ENCODE measurements at places on chromosomes 1 and 21. TPM values are rescaled to one million over a fixed set of nuclear protein-coding genes. Genes with fewer than 3 reads are reported as not detected.

RGS4 gene
- total RNA-seq = 8.5 TPM

OR6K2 gene
- not detected for total RNA-seq

DNA sequence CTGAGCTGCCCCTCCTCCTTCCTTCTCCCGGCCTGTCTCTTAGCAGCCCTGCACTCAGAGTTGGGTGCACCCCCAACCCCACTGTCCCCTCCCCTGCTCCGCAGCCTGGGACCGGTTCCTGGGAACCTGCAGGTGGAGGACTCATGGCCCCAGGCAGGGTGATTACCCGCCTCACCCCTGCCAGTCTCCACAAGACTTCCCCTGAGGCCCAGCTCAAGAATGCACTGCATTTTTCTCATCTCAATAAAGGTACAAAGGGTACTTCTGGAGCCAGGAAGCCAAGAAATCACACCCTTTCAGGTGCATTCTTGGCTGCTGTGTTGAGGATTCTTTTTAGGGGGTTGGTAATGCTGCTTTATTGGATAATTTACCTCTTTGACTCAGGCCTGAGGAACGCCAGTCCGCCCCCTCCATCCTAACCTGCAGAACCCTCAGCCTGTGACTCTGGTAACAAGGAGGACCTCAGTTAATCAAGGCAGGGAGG lies 126.3 kb upstream of the TMPRSS2 start:
- no peak for DNase-seq

DNA sequence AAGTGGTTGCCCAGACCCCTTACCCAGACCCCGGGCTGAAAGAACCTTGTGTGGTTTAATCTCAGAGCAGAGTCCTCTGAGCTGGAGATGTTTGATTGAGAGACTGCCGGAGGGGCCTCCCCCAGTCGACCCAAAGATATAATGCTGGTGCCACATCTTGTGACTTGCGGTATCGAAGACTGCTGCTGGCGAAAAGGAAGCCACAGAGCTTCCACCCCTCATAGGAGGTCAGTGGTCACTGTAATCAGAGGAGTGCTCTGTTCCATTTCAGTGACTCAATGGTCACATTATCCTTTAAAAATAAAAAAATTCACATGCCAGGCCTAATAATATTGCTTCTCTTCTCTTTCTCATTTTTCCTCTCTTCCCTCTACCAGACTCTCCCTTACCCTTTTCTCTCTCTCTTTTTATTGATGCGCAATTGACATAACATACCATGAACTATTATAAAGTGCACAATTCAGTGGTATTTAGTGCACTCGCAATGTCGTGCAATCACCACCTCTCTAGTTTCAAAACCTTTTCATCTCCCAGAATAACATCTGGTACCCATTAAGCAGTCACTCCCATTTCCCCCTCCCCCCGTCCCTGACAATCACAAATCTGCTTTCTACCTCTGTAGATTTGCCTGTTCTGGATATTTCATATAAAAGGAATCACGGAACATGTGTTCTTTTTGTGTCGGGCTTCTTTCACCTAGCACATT lies 52.6 kb upstream of the LYST start:
- DNase-seq = no peak

GRCh38 chr1:68973459-68974244 lies 476.8 kb upstream of the DEPDC1 start:
- DNase-seq = no peak

- no peak for DNase-seq
Measured at GRCh38 chr21:32412162-32413014, at the start of gene EVA1C. TSS of gene EVA1C (plus strand) at chr21:32412706. CDS start at chr21:32412854, 148 bp downstream.

GRCh38 chr21:34528131-34528561 lies 16.1 kb upstream of the KCNE1 start:
- DNase-seq = no peak
